Activated T-helper 1 cell treated with Interleukin-2 at 50 U/mL for 16 hours (primary cell): ENCODE measurements at places on chromosomes 2 and 18.

DNA sequence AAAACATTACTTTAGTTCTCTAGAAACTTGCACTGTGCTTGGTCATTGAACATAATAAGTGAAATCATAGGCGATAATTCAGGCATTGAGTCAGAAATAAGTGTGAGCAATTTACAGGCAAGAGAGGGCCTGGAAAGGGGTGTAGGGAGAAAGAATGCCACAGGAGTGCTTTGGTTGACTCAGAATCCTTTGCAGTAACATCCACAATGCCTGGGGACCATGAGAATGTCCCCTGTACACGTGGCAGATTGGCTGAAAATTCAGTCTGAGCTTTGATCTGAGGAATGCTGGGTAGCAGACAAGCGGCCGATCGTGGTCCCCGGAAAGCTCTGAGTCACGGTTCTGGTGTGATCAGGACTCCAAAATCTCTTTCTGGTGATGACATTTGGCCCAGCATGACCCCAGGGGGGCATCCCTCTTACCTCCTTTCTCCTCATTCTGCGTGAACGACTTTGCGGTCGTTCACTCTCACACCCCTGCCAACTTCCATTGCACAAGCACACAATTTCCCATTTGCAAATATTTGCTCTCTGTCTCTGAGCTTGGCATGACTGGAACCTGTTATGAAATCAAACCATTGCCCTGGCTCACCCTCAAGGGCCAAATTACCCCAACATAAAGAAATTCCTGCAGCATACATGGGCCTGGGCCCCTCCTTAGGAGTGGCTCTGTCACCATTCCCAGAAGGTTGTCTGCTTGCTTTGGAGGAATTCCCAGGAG is 305.0 kb upstream of the EPAS1 start:
- no peak for DNase-seq

GRCh38 chr2:8229546-8229986 is 452.3 kb upstream of the ID2 start:
- no peak for DNase-seq

GRCh38 chr2:234092344-234092743 is 41.8 kb downstream of the SPP2 start:
- DNase-seq = no peak

DNA sequence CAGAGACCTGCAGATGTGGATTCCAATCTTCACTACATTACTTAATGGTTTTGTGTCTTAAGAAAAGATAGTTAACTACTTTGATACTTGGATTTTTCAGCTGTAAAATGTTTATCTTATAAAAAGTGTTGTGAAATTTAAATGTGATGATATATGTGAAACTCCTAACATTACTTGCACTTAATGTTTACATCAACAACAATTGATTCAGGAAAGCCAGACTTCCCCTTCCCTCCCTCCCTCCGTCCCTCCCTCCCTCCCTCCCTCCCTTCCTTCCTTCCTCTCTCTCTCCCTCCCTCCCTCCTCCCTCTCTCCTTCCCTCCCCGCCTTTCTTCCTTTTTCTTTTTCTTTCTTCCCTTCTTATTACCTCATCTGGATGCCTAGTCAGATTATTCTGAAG is 773.9 kb upstream of the FAM98A start:
- DNase-seq = no peak

DNA sequence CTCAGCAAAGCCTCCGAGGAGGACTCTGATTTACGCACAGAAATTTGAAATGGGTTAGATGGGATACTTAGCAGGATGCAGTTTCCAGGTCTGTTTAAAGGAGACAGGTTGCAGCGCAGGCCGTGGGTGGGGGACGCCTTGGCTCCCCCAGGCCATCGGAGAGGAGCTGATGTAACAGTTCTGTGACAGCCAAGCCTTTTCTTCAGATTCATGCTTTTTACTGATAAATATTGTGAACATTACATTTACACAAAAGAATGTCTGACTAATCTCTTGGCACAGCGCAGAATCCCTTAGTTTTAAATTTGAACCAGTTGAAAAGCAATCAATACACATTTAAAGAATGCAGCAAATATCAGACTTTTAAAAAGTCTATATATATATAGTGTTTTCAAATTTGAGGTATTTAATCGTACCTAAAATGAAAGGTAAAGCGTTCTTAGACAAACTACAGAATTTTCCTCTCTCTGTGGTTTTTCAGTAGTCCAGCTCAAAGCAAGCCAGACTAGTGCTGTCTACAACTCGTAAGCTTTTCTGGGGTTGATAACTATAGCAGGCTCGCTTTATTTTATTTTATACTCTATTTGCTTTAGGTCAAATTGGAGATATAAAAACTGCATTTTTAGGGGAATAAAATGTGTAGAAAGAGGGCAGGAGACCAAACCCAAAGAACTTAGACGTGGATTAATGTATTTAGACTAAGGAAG is 221.9 kb downstream of the PIEZO2 start:
- no peak for DNase-seq

DNA sequence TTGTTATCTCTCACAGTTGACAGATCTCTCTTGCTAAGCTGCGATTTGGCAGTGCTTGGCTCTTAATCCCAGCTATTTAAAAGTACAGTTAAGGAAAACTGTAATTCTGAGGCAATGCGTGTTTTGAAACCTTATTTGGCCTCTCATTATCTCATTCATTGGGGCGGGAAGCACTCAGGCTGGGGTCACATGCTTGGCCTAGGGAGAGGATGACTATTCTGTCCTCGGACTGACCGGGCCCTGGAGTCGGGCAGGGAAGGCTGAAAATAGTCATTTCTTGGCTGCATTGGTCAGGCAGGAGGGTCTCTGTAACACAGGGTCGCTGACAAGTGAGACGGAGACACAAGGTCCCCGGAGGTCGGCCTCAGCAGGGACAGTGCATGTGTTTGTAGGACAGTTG is 20.2 kb upstream of the EMILIN2 start:
- DNase-seq = no peak

- no peak for DNase-seq
Measured at GRCh38 chr2:161107265-161107664, 53.0 kb upstream of the TANK start.

GRCh38 chr2:200090683-200091082 is 135.3 kb downstream of the MAIP1 start:
- no peak for DNase-seq

DNA sequence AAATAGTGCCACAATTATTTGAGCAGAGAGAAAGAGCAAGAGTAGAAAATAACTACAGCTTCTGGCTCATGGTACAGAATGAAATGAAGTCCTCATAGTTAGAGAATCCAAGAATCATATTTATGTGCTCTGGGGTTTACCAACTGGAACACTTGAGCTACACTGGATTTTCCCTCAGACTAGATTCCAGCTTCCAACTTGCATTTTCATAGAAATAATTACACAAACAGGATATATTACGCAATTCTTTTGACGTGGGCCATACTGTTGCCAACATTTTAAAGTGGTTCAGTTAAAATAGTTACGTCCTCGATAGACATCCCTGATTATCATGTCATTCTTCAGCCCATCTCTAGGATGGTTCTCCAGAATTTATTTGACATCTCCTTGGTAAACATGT is 129.2 kb downstream of the ETAA1 start:
- DNase-seq = no peak

DNA sequence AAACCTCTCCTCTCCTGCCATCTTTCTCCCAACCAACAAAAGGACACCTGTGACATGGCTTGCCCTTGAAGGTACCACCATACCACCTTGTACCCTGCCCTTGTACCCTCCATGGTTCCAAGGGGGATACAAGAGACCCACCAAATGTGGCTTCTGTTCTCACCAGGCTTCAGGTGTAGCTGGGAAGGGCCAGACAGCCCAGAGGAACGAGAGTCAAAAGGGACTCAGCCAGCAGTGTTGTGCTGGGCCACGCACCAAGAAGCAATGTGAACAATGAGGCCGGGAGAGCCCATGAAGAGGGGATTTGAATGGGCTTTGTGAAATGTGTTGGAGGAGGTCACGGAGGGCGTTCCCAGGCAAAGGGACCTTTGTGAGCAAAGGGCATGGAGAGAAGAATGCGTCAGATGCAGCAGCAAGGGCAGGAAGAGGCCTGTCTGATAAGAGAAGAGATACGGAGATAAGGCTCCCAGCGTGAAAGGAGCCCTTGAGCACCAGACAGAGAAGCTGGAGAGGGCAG is 48.6 kb downstream of the PLB1 start:
- no peak for DNase-seq

GRCh38 chr2:190378880-190379237 is 29.3 kb upstream of the MFSD6 start:
- DNase-seq = no peak

- peak; percentile 71 for DNase-seq
Measured at GRCh38 chr18:23071285-23071684, 64.0 kb upstream of the CABLES1 start.

GRCh38 chr18:26540043-26540628 is 8.2 kb downstream of the KCTD1 start:
- DNase-seq = no peak

GRCh38 chr2:239502430-239503186 is 101.8 kb upstream of the HDAC4 start:
- no peak for DNase-seq

GRCh38 chr18:77077401-77077800 is 55.2 kb downstream of the MBP start:
- DNase-seq = no peak

GRCh38 chr18:79844999-79845563 is 47.3 kb downstream of the KCNG2 start:
- DNase-seq = no peak

GRCh38 chr18:78271790-78272189 is 707.8 kb upstream of the SALL3 start:
- no peak for DNase-seq

DNA sequence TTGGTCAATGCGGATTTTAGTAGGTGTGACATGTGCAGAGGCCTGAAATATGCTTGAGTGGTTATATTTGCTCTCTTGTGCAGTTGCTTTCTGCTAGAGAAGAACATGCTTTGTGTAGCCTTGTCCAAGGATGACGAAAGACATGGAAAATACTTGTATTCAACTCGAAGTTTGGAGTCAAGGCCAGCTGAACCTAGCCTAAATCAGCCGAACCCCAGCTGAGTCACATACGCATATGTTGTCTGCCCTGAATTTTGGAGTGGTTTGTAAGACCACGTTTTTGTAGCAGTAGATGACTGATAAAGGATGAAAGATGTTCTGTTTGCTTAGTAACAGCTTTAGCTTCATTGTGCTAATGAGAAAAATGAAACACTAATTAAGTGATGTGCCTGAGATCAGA is 22.5 kb upstream of the SPAG16 start:
- DNase-seq = no peak

DNA sequence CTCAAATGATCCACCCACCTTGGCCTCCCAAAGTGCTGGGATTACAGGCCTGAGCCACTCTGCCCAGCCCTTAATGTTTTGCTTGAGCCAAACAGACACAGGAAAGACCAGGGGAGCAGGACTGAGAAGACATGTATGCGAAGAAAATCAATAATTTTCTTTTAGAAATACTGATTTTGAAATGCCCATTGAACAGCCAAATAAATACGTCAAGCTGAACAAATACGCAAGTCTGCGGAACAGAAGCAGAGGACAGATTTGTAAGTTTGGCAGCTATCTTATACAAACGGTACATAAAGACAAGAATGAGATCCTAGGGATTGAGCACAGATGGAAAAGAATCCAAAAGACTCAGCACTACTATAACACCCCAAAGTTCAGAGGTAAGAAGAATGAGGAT is 20.8 kb downstream of the SF3B1 start:
- DNase-seq = no peak

DNA sequence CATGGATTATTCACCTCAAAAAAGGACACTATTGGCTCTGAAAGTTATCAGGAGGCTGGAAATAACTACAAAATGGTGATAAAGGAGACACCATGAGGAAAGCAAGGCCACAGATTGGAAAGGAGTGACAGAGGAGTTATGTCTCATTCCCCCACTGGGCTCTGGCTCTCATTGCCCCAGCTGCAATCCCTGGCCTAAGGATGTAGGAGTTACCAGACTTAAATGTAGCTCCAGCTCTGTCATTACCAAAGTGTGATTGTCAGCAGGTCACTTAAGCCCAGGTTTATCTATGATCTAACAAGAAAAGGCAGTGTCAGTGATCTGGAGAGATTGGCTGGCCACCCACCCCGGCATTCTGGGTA is 1228.2 kb upstream of the DDX18 start:
- DNase-seq = no peak

DNA sequence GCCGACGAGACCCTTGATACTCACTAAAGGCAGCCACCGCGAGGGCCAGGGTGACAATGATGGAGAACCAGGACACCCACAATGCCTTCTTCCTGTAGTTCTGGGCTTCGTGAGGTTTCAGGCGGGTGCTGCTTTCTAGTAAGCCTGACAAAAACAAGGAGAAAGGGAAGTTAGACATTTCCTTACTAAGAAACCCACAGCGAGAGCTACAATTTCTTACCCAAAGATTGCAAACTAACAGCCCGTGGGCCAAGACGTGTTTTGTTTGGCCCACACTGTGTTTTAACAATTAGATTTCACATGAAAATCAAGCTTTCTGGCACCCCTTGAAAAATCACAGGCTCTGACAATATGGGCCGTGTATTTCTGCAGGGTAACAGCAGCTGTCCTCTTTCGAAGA is 5.6 kb downstream of the TMEM163 start:
- no peak for DNase-seq

DNA sequence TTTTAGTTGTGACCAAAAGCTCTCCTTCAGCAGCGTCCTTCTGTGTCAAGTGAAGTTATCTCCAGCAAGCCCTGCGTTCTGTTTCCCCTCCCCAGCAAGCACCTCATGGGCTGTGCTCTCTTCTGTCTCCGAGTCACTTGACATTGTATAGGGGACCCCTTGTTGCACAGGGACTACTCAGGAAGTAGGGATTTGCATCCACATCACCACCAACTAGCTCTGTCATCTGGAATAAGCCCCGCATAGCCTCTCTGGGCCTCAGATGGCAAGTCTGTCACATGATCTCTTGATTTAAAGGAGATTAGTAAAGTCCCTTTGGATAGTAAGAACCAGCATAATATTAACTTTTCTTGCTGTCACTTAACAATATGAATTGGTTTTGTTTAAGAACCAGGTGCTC is 32.0 kb upstream of the STPG4 start:
- DNase-seq = no peak

GRCh38 chr2:200307724-200308545 is 1.4 kb downstream of the SPATS2L start:
- no peak for DNase-seq

DNA sequence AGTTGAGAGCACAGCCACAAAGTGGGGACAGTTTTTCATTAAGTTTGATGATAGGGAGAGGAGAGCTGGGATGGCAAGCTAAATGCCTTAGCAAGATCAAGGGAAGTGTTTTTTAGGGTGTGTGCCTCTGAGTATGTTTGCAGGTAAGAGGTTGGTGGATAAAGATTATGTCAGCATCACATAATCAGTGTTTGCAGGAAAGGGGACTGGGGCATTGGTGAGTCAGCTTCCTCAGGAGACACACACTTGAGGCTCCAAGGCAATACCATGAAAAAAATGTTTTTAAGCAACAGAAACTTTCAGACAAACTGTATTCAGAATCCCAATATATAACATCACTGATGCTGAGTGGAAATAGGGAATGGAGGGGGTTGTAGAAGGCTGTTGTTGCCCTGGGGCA is 25.4 kb upstream of the DTNB start:
- no peak for DNase-seq

- no peak for DNase-seq
Measured at GRCh38 chr2:105078906-105079495, 41.1 kb downstream of the MRPS9 start.

- no peak for DNase-seq
Measured at GRCh38 chr2:11011359-11011758, 99.6 kb downstream of the KCNF1 start.
